ENCODE measurements at places on chromosomes 2 and 18.

DNA sequence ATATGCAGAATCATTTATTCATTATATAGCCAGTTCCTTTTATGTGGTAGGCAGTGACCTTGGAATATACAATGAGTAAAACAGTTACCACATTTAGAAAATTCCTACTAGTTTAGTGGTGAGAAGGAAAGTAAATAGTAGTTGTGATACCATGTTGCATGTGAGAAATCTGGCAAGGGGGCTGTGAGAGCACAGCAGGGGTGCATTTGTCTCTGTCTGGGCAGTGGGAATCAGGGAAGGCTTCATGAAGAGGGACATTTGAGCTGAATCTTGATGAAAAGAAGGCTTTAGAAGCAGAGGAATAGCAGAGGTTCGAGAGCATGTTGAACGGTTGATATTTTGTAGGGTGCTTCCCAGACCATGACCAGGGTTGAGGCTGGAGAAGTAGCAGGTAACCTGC, 78.7 kb downstream of the RAB3GAP1 start:
- no peak for DNase-seq

DNA sequence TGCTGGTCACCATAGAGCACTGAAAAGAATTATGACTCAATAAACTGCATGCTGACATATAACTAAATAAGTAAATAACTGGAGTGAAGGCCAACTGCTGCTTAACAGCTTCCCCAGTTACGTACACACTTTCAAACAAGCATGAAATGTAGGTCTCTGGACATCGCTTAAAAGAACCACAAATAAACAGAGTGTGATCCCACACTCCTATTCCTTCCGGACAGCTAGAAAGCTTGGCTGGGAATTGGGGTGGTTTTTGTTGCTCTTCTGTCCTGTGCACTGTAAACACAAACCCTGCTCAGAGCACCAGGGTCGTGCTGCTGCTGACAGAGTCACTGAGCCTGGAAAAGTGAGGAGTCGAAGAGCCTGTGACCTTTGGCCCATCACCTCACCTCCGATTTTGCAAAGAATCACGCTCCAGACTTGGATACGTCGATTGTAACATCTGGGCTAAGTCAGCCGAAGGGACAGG, 162.7 kb upstream of the NT5C1B start:
- DNase-seq = no peak

- no peak for DNase-seq
Observed at GRCh38 chr2:47528874-47529273, 125.9 kb downstream of the MSH2 start.

GRCh38 chr18:5543036-5543680, 639 bp downstream of the EPB41L3 start:
- DNase-seq = no peak

GRCh38 chr2:217314021-217314460, 454.2 kb upstream of the TNP1 start:
- DNase-seq = no peak

GRCh38 chr18:13612196-13612997, 114.0 kb downstream of the FAM210A start:
- no peak for DNase-seq

All from AG09319 (cell line).